ENCODE measurements at places on chromosomes 2 and 18.
A peak's percentile ranks its signal among the peaks of the same experiment; 100 is the strongest.

GRCh38 chr2:200306931-200307723, 634 bp downstream of the SPATS2L start:
- DNase-seq: no peak

DNA sequence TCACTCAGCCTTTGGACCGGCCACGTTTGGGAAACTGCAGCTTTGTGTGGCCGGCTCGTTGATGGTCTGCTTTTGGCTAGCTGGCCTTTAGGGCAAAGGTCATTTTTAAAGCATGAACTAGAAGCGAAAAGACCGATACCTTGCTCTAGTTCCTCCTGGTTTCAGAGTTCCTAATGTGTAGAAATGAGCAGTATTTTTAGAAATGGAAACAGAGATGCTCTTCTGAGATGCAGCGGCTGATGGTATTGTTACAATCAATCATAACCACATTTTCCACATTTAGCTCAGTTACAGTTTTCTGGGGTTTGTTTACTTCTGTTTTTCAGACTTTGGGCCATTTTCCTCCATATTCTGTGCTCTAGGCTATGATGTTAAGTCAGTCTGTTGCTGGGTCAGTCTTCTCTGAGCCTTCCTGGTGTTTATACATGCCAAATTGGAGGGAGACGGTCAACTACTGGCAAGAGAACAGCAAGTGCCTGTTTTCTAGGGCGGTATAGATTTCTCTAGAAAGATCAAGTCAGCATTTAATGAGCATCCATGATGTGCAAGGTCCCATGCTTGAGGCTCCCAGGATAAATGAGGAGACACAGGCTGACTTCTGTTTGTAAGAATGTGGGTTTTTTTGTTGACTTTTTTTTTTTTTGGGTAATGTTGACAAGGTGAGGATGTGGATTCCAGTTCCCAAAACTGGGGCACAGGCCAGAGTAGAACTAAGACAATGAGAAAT, 28.0 kb downstream of the RNF144A start:
- DNase-seq: no peak

DNA sequence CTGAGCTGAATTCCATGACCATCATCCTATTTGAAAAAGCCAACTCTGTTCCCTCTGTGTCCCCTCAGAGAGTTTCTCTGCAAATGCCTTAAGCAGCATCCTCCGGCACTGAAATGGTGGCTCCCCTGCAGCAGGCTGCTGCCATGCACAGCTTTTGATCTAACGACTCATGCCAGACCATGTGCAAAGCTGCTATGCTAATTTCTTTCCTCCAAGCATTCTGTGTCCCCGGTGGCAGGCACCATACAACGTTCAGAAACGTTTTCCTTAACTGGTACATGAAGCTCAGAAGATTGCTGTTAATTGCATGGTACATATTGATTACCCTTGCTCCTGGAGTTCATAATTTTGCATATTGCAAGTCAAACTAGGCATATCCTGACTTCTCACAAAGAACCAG, 336.8 kb downstream of the RBM43 start:
- no peak for DNase-seq

DNA sequence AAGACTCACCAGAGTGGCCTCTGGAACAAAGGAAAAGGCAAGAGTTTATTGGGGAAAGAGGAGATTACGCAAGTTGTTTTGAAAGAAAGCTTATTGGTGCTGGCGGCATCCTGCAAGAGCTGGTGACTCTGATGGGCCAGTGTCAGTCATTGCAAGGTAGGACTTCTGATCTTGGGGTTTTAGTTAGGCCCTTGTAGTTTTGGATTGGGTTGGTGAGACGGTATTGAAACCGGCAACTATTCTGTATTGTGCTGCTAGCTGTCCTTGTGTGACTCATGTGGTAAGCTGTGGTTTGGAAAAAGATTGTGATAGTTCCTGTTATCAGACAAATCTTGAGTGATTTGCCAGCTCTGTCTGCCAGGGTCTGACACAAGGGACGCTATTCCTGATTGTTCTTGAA, 159.1 kb upstream of the PIEZO2 start:
- DNase-seq: no peak

- DNase-seq: peak; percentile 14
These were observed 24.8 kb downstream of the TTC27 start for GRCh38 chr2:32652555-32653209.

GRCh38 chr2:62883629-62884028, 167.0 kb upstream of the OTX1 start:
- no peak for DNase-seq

GRCh38 chr2:151021747-151022452, 239.8 kb downstream of the RBM43 start:
- DNase-seq: no peak

GRCh38 chr2:160225722-160226121, 25.6 kb upstream of the ITGB6 start:
- DNase-seq: no peak

DNA sequence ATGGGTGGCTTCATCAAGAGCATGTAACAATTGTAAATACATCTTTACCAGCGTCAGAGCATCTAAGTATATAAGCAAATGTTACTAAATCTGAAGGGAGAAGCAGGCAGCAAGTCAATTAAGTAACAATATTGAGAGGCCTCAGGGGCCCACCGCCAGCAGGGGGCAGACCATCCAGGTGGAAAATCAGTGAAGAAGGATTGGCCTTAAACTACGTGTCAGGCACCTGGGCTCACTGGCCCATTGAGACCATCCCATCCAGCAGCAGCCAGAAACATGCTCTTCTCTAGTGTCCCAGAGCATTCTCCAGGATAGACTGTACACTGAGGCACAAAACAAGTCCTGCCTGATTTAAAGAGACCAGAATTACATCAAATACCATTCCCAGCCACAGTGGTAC, 96.2 kb upstream of the SNTG2 start:
- DNase-seq: no peak

DNA sequence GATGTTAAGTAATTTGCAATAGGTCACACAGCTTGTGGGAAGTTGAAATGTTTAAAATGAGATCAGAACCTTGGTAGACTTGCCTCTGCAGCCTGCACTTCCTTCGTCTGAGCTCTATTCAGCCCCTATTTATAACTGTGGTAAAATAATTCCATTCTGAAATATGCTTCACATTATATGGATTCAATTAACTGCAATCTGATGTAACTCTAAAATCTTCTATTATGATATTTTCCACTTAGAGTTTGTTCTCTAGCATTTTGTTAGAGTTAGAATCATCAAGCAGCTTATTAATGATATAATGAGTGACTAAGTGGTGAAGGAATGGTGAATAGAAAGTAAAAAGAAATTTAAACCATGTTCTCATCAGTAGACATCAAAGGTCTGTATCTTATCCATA, 139.6 kb upstream of the ARHGAP28 start:
- no peak for DNase-seq

GRCh38 chr2:114919985-114920384, 477.5 kb downstream of the DPP10 start:
- DNase-seq: no peak

GRCh38 chr2:44362207-44363015, 664 bp downstream of the CAMKMT start:
- DNase-seq: peak; percentile 67

GRCh38 chr18:3832025-3832638, 382.2 kb downstream of the TGIF1 start:
- no peak for DNase-seq

GRCh38 chr2:100200985-100201384, 58.6 kb upstream of the AFF3 start:
- no peak for DNase-seq

DNA sequence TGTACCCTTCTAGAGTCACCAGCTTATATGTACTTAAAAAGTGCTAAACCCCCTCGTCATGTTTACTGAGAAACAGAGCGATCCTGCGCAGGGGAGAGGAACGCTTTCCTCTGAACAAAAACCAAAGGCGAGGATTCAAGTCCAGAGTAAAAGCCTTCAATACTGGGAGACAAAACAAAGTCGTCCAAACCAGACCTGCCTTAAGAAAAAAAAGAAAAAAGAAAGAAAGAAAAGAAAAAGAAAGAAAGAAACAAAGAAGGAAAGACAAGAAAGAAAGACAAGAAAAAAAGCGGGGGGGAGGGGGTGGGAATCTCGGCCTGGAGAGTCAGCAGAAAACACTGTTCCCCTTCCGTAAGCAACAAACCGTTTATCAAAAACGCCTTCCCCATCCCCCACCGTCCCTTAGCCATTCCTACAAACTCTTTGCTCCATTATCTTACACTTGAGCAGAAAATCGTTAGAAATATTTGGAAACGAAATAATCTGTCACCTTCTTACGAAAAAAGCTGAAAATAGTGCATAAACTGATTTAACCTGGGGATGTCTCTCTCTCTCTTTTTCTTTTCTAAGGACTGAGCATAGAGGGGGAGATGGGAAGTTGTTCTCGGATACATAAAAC, 3.3 kb downstream of the PTGR3 start:
- DNase-seq: peak; percentile 65

DNA sequence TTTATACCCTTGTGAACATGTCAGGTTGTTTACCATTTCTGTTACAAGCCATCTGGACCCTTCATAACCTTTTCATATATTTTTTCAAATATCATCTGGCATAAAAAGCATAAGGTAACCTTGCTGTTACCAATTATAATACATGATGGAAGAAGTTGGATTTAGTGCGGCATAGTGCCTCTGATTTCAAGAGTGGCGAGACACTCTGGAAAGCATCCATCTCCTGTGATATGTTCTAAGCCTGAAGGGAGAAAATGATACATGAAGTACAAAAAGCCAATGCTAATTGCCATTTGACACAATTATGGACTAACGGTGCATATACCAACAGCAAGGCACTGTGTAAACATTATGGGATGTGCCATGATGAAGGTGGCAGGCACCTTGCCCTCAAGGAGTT, 75.1 kb downstream of the DCC start:
- no peak for DNase-seq

GRCh38 chr18:47036927-47037578, 1.6 kb upstream of the ELOA2 start:
- no peak for DNase-seq

DNA sequence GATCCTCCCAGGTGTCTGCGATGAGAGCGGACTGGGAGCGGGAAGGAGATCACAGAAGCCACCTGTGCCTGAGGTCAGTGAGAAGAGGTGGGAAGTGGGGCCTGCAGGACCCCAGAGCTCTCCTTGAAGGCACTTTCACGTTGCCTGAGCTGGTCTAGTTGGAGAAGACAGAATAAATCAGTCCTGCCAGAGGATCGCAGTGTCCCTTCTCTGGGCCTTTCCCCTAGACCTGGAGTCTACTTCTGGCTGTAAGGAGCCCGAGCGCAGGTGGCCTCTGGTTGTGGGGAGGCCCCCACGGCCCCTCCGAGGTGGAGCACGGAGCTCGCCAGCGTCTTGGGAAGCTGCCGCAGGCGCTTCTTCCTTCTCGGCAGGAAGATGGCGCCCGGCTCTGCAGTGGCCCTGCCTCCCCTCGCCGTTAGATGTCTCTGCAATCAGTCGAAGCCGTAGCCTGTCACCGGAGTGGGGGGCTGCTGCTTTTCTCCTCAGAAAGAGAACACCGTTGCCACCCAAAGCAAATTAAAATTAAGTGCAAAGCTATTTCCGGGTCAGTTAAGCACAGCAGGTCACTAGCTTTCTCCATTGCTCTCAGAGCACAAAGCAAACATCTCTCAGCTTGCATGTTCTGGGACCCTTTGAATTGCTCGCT, 212.0 kb upstream of the MYT1L start:
- DNase-seq: peak; percentile 22

DNA sequence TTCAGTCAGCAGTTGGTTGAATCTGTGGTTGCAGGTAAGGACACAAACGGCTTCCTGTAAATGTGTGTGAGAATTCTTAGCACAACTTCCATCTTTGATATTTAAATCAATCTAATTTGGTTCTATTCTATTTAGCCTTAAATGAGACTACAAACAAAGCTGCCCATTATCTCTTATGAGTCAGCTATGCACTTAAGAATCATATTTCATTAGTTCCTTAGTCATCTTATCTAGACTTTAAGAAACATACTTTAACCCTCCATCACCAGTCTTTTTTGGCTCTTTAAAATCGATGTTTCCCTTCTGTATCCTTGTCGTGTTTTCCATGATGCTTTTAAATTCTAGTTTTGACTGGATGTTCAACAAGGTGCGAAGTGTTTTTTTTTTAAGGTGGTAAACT, 114.4 kb upstream of the TMEM200C start:
- no peak for DNase-seq

GRCh38 chr2:234979204-234980167, 27.7 kb downstream of the SH3BP4 start:
- DNase-seq: no peak

- peak; percentile 51 for DNase-seq
These were observed 202.3 kb downstream of the LRP1B start for GRCh38 chr2:141928476-141928875.

GRCh38 chr2:152025678-152026287, 73.1 kb downstream of the CACNB4 start:
- peak; percentile 91 for DNase-seq

GRCh38 chr2:237091779-237092436, 6.2 kb downstream of the COPS8 start:
- DNase-seq: no peak

DNA sequence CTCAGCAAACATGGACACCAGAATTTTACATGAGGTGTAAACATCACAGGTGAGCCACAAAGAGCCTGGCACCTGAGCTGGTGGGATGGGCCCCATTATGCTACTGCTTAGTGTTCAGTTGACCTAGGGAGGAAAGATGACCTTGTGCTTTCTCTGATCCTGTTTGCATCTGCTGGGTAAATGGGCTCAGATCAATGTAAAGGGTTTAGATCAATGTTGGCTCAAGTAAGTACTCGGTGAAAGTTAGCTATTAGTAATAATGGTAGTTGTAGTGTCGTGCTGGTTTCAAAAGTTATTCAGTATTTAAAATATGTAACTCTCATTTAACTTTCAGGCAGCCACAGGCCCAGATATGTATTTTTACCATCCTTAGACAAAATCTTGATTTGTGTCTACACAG, 19.8 kb downstream of the ABHD3 start:
- DNase-seq: no peak

DNA sequence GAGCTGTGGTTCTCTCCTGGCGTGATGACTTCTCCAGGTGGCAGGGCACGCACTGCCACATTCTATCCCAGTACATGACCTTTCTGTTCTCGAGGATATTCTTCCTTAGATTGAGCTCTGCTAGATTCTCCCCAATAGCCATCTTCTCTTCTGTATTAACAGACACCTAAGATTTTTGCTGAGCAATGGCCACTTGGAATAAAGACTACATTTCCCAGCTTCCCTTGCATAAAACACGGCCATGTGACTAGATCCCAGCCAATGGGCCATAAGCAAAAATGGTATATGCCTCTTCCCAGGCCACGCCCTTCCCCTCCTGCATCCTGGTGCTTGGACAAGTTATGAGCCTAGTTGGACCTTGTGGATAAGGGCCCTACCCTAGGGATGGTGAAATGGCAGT, 82.1 kb downstream of the EIF2AK3 start:
- no peak for DNase-seq

All from tongue (tissue), 3 donors.